Tongue (tissue), 3 donors: ENCODE measurements at places on chromosomes 7 and 10.

- peak; percentile 70 for DNase-seq
Observed at GRCh38 chr10:14173706-14174594, 156.8 kb downstream of the FRMD4A start.

DNA sequence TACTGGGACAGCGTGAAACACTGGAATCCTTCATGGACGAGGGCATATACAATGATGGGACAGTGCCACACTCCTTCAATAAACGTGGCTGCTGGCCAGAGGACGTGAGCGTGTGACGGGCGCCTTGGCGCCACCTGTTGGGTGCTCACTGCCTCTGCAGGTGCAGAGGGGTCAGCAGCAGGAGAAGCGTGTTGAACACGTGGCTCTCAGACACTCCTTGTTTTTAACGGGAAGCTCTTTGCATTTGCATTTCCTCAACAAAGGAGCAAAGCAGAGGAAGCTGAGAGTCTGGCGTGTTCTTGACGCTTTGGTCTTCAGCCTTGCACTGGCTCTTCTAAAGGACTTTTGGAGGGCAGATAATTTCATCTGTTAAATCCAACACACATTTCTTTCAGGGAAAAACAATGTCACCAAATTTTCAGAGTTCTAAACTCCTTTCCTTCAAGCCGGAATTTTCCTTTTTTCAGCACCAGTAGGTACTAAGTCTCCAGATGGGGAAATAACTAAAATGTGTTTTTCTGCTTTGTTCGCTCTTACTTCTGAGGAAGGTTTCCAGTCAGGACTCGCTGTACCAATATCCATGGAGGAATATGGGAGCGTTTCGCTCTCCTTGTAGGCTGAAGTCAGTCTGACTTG lies 2.9 kb upstream of the GET4 start:
- peak; percentile 89 for DNase-seq

DNA sequence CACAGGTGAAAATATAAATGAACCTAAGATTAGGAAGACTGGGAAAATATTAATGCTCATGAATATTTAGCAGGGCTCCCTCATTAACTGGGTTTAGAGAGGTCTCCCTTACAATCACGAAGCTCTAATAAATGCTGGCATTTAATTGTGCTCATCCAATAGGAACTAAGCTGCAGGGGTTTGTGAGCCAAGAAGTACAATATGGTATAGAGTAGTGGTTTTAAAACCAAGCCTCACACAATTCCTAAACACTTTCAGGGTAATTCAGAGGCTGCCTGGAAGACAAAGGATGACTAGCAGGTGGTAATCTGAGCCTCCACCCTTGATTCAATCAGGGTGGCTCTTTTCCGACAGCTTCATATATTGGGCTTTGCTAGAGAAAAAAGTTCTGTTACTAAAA lies 103.3 kb downstream of the GPAM start:
- DNase-seq, result no peak

- DNase-seq, result no peak
Observed at GRCh38 chr10:131075218-131075770, 236.2 kb downstream of the TCERG1L start.

DNA sequence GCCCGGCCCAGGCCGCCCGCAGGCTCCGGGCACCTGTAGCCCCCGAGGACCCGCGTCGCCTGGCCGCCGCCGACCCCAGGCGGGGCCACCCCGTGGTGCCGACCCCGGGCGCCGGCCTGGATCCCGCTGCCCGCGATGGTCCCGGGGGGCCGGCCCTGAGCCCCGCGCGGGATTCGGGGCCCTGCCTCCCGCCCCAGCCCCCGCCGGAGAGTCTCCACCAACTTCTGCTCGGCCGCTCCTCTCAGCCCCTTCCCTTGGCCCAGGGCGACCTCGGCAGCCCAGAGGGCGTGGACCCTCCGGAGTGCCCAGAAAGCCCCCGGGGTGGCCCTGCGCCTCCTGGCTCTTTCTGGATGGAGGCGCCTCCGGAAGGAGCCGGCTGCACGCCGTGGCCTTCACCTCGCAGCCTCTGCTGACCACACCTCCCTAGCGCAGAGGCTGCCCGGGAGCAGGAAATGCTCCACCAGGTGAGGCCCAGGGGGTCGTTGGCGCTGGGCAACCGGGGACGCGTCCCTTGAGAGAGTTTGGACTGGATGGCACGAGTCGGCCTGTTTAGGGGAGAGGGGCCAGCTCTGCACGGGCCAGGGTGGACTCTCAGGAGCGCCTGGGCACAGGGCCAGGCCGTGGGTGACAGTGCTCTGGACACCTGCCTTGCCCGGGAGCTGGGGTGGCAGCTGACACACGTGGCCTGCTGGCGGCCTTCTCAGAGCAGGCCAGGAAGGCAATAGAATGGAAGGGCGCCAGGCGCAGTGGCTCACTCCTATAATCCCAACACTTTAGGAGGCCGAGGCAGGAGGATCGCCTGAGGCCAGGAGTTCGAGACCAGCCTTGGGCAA lies 529 bp downstream of the ZNF853 start:
- DNase-seq, result peak; percentile 50

DNA sequence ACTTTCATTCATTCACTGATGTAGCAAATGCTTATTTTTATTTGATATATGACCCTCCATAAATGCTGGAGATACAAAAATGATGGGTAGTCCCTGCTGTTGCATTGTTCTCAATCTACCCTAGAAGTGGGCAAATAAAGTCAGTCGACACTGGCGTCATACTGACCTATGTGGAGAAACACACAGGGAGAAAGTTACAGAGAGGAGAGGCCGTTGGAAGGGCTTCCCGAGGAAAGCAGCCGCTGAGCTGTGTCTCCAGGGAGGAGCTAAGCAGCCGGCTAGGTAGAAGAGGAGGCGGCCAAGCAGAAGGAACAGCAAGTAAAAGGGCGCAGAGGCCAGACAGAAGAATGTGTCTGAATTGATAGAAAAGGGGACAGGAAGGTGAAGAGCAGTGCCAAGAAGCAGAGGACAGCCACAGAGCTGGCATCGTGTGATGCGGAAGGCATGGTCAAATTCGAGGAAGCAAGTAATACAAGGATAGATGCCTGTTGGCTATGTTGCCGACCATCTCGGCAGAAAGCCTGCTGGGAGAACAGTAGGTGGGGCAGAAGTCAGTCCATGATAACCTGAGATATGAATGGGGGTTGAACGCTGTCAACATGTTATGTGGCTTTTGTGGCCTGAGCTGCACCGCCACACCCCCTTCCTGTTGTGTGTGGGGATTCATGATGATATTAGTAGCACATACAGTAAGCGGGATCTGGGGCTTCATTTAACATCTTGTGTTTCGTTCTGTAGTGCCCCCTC lies 25.9 kb downstream of the ST8SIA6 start:
- DNase-seq, result no peak

GRCh38 chr10:15313843-15314242 lies 57.2 kb downstream of the FAM171A1 start:
- DNase-seq, result peak; percentile 67
